Activated T-helper 17 cell treated with anti-CD3 and anti-CD28 coated beads, Interleukin-2, amount 50 U/mL, for 72 hours (primary cell): ENCODE measurements at places on chromosomes 3 and 15. TPM values are rescaled to one million over a fixed set of nuclear protein-coding genes. Genes with fewer than 3 reads are reported as not detected.

DNA sequence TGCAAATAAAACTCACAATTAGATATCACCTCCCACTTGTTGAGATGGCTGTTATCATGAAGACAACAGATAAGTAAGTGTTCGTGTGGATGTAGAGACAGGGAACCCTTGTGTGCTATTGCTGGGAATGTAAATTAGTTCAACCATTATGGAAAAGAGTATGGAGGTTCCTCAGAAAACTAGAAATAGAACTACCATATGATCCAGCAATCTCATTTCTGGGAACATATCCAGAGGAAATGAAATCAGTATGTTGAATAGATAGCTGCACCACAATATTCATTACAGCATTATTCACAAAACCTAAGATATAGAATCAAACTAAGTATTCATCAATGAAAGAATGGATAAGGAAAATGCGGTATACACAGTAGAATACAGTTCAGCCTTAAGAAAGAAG, 418.7 kb upstream of the CNTN6 start:
- no peak for ATAC-seq

DNA sequence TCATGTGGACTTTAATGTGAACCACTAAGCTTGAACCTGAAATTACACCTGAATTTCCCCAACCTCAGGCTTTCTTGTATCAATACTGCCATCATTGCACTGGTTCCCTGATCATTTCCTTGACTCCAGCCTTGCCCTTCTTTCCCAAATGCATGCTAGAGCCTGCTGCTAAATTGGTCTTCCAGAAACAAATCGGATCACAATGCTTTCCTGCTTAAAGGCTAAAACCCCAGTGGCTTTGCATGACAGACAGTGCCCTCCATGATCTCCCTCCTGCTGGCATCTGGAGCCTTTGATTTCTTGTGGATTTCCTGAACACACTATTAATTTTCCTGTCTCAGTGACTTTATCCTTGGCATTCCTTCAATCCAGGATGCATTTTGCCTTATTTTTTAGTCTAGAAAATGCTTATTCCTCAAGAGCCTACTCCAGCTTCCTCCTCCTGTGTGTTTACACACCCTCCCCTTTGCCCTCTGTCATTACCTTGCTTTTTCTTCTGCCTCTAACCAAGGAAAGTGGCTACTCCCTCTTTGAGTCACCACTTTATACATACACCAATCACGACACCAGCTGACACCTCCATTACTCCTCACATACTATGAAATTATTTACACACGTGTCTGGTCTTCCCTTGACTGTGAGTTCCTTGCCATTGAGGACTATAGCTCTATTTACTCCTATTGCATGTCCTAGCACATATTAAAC, 214.6 kb downstream of the KCNAB1 start:
- ATAC-seq: no peak

GRCh38 chr3:39106851-39107387, 508 bp downstream of the GORASP1 start:
- peak; percentile 33 for ATAC-seq

GRCh38 chr3:101898752-101899169, 49.4 kb downstream of the NFKBIZ start:
- no peak for ATAC-seq

DNA sequence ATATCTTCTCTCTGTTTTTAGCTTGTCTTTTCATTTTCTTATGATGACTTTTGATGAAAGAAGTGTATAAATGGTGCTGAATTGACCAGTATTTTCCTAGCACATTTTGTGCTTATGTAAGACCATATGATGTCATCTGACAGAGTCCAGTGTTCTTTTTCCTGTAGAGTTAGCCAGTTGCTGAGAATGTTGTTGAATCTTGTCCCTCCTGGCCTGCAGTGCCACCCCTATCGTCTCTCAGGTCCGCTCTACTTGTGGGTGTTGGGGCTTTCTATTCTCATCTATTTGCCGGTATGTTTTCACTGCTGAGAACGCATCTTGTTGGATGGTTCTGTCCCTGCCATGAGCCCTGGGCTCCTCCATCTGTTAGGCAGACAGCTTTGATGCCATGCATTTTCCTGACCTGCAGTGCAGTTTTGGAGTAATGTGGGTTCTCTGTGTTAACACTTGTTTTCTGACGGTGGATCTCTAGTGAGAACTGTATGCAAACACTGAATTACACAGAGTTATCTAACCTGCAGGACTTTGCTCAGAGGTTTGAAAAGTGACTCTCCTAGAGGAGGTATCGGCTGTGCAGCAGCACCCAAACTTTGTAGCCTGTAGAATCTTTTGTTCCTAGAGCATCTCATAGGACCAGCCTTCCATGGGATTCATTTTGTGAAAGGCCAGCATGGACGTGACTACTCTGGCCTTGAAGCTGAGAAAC, 44.6 kb downstream of the SLC6A20 start:
- ATAC-seq: no peak

- no peak for ATAC-seq
These were observed 3.6 kb upstream of the DPH6 start for GRCh38 chr15:35549567-35549966.

DNA sequence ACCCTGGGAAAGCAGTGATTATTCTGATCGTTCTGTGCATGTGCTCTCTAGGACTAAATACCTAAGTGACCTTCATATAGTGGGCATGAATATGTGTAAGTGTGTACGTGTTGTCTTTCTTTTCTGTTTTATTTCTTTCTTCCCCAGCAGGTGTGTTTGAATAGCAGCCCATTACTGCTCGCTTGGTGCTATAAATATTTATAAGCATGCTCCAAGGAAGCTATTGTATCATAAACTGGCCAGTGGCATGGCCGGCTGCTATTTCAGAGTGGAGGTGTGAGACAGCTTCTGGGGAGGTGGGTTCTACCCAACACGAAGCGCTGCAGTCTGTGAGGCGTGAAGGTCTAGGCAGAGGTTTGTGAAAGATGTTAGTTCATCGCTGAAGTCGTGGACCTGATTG, 641.8 kb downstream of the NTRK3 start:
- no peak for ATAC-seq

DNA sequence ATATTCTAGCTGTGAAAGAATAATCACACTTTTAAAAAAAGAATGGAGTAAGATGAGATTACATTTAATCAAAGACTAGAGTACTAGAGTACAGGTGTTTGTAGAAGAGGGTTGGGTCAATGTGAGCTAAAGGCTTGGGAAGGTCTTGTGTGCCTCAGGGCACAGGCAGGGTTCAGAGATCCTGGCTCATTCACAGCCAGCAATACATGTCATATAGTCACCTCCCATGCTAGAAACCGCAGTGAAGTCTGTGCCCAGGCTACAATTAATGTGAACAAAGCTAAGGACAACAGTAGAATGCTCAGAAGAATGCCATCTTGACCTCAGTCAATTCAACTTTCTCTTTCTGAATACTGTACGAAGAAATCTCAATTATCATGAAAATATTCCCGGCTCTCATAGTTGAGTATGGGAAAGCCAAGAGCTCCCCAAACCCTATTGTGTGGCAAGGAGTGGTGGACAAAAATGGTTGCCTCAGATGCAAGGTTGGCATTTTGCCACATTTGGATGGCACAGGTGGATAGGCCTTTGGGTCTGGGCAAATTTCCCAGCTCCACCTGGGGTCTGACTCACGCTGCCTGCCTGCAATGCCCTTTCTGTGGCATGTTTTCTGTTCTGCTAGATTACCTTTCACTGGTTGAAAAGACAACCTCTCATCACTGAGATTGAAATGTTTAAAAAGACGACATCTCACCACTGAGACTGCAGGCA, 70.2 kb downstream of the NMD3 start:
- ATAC-seq: no peak

DNA sequence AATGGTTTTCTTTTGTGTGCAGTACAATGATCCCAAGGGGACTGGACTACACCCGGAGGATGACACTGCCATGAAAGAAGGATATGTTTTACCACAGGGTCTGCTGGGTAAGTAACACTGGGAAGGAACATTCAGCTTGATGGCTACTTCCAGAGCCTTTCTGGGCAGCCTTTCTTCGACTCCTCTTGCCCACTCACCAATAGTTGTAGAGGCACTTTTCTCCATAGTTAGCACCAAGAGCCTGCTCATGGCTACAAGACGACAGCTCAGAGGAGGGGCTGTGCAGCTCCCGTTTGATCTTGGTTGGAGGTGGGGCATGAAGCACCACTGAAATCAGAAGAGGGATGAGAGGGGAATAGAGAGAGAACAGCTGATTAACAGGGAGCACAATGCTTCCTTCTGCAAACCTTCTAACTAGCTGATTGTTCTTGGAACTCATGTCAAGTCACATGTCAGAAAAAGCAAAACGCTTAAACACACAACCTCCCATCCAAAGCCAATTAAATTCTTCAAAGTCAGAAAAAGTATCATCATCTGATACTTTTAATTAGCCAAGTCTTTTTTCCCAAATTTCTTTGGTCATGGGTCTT, 27.9 kb downstream of the ETV5 start:
- no peak for ATAC-seq

The MKRN3 gene
- total RNA-seq: 0.80 TPM

The FOXL2NB gene
- total RNA-seq: not detected

The LRRK1 gene
- total RNA-seq: 0.82 TPM

The CHRNB4 gene
- total RNA-seq: not detected

The IDH3A gene
- 176 TPM for total RNA-seq

The B3GALNT1 gene
- total RNA-seq: 5.6 TPM

The AADACL2 gene
- not detected for total RNA-seq

The CHST13 gene
- total RNA-seq: not detected

The NAALADL2 gene
- total RNA-seq: not detected
